ENCODE measurements at places on chromosomes 1 and 21.

- no peak overlapping the region for H3K27ac ChIP-seq
- no peak for DNase-seq
- no peaks in the 10 kb centered on the region for H3K27me3 ChIP-seq
- no peaks in the 10 kb centered on the region for H3K4me1 ChIP-seq
These were observed 6.7 kb downstream of the C1QTNF12 start for GRCh38 chr1:1239614-1240347.

DNA sequence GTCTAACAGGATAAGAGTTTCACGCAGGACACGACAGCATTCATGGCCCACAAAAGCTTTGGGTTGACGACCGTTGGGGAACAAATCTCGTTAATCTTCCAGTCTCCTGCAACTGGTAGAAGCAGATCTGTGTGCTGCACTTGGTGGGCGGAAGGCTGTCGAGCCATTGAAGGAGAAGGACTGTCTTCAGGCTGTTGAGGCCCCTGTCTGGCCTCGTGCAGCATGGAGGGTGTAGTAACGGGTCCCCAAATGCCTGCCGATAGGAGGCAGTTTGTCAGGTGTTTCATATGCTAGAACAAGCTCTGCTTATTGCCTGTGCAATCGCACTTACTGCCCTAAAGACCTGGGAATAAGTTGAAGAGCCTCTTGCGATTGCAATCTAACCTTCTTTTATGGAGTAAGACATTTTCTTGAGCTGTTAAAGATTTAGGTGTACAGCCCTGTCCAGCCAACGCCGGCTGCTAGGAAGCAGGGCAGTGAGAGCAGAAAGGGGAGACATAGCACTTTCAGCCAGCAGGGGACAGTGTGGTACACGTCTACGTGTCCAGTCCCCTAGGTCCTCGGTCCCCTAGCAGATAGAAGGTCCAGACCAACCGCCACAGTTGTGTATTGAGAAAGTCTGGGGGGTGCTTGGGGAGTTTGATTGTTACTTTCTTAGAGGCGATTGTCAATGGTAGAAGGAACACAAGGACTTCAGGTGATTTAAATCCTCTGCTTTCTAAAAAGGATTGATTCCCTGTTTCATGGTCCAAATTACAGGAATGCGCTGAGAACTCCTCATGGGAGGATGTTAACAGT is 102.3 kb upstream of the TMPRSS2 start:
- peaks cover 33% of the 10 kb centered on the region for H3K4me1 ChIP-seq
- no peak overlapping the region for H3K4me3 ChIP-seq
- no peak overlapping the region for H3K27ac ChIP-seq
- DNase-seq: no peak
- H3K27me3 ChIP-seq: no peaks in the 10 kb centered on the region

- H3K36me3 ChIP-seq: no peaks in the 10 kb centered on the region
- no peaks in the 10 kb centered on the region for H3K27me3 ChIP-seq
- no peaks in the 10 kb centered on the region for H3K4me1 ChIP-seq
- no peak overlapping the region for H3K27ac ChIP-seq
- no peak overlapping the region for H3K4me3 ChIP-seq
These were observed 52.1 kb upstream of the LAPTM5 start for GRCh38 chr1:30809514-30810263.

DNA sequence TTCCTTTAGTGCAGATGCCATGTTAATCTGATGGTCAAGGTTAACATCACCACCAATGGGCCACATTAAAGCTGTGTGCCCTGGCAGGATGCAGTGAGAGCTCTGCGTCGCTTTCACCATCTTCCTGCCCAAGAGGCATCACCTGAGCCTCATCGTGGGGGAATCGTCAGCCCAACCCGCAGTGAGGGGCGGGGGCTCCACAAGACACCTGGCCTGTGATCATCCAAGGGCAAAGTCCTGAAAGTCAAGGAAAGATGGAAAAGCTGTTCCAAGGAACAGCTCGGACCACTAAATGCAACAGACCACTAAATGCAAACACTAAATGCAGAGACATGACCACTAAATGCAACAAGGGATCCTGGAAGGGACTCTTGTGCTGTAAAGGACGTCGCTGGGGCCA is 49.9 kb downstream of the WDR4 start:
- no peak overlapping the region for H3K4me3 ChIP-seq
- no peak for DNase-seq
- no peaks in the 10 kb centered on the region for H3K36me3 ChIP-seq
- H3K27ac ChIP-seq: no peak overlapping the region
- no peaks in the 10 kb centered on the region for H3K4me1 ChIP-seq
- no peaks in the 10 kb centered on the region for H3K27me3 ChIP-seq

DNA sequence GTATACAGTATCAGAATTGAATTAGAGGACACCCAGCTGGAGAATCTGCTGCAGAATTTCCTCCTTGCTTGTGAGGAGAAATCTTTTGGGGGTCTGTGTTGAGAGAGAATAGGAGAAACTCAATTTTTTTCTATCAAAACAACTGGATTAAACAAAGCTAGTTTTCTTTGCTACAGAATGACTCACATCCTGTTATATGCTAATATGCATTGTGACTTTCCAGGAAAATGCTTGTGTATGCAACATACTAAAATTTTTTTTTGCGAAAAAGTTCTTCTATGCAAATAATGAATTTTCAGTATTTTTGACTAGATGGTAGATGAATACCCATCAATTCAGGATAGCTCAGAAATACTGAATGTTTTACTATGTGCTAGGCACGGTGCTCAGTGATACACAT is 2.2 kb downstream of the VAMP4 start:
- no peaks in the 10 kb centered on the region for H3K27me3 ChIP-seq
- no peak for DNase-seq
- peak overlapping the region; percentile 48 for H3K27ac ChIP-seq
- H3K4me3 ChIP-seq: no peak overlapping the region

GRCh38 chr1:61092642-61093041 is 10.3 kb downstream of the NFIA start:
- no peak for DNase-seq
- peak overlapping the region; percentile 95 for H3K27ac ChIP-seq
- H3K4me3 ChIP-seq: peak overlapping the region; percentile 7
- H3K36me3 ChIP-seq: no peaks in the 10 kb centered on the region
- H3K4me1 ChIP-seq: peaks cover 20% of the 10 kb centered on the region
- H3K27me3 ChIP-seq: no peaks in the 10 kb centered on the region
